ENCODE measurements at places on chromosomes 6 and 20.

- no peak for DNase-seq
These were observed 223.6 kb upstream of the PREP start for GRCh38 chr6:105626295-105627158.

- DNase-seq, result no peak
These were observed 8.5 kb downstream of the GMEB2 start for GRCh38 chr20:63618291-63618980.

DNA sequence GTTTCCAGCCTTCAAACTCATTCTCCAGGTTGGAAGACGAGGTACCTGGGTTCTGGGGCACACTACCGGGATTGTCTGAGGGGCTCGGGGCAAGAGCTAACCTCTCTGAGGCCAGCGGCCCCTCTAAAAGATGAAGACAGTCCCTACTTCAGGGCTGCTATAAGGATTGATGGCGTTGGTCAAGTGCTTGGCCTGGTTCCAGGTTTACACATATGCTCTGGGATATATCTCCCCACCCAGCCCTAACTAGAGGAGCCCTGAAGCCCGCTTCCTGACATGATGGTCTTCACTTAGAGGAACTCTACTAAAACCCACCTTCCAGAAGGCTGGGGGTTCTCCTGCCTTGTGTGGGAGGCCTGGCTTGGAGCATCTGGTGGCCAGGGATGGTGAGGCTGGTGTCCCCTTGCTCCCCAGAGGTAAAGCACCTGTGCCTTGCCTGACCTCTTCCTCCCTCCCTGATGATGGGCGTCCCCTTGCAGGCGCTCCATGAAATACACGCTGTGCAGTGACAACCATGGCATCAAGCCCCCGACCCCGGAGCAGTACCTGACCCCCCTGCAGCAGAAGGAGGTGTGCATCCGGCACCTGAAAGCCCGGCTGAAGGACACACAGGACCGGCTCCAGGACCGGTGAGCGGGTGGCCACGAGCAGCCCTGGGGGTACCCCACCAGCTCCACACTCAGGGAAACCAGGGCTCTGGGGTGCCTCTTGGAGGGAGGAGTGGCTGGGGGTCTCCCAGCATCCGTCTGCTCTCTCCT, 28.7 kb downstream of the SDCBP2 start:
- DNase-seq, result no peak

DNA sequence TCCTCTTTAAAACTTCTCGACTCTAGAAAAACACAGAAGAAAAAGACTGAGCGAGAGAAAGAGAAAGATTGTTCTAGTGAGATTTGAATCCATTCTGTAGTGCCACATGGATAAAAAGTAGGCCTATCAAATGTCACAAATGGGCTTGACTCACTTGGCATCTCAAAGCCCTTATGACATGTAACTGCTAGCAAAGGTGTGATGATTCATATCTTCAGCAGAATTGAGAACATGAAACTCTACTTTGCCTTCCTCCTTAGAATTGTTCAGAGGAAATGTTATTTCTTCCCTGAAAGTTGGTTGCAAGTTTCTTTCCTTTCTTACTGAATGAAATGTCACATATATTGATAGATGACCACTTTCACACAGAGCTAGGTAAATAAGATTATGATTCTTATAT, 40.4 kb upstream of the DUSP22 start:
- no peak for DNase-seq

DNA sequence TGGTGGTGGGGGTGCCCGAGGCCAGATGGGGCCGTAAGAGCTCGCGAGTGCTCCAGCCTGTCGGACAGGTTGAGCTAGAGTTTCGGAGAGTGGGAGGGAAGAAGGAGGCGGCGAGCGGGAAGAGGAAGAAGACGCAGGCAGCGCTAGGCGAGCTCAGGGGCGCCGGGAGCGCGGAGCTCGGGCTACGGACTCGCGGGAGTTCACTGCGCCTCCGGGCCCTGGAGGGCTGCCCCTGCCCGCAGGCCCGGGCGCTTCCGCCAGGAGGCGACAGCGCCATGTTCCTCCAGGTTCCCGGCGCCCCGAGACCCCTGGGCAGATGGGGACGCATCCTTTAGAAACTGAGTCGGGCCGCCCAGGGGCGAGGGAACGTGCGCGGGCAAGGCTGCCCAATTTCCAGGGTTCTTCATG, 984 bp downstream of the TFAP2C start:
- DNase-seq, result no peak

GRCh38 chr6:79574174-79574573, 36.9 kb upstream of the LCA5 start:
- DNase-seq, result no peak

GRCh38 chr6:42226645-42227143, 9.0 kb upstream of the MRPS10 start:
- DNase-seq, result no peak

DNA sequence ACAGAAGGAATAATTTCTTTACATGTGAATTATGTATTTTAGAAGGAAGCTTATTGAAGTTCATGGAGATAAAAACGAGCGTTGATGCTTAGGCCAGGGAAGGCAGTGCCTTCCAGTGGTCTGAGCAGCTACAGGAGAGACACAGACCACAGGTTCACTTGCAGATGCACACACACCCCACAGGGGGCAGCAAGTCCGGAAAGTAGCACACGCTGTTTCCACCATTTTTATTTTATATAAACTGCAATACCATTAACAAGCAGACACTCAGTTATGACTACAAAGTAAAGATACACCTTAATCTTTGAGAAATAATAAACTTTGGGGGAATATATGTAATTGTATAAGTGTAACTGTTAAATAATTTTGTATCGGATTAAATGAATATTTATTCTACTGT, 13.5 kb upstream of the DACT2 start:
- no peak for DNase-seq

- no peak for DNase-seq
These were observed 33.2 kb downstream of the PANK2 start for GRCh38 chr20:3922223-3922982.

- no peak for DNase-seq
These were observed 246.0 kb upstream of the SPTLC3 start for GRCh38 chr20:12762725-12763124.

DNA sequence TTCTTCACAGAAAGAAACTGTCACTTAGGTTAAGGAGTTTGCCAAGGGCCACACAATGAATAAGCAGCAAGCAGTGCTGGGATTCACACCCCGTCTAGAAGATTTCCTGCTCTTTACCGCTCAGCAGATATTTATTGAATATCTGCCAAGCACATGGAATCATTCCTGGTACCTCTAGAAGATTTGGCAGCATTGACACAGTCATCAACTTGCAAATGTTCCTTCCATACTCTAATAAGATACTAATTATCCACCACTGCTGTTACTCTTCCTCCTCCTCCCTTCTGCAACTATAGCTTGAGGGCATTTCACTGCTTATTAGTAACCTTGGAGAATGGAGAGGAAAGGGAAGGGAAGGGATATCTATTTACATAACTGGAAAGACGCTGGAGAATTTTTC, 13.0 kb downstream of the MOXD1 start:
- DNase-seq, result no peak

GRCh38 chr20:32037929-32038328, 14.1 kb upstream of the HCK start:
- DNase-seq, result no peak

- peak; percentile 61 for DNase-seq
These were observed 659 bp downstream of the TMX4 start for GRCh38 chr20:8018958-8019245.

- DNase-seq, result no peak
These were observed 126.7 kb upstream of the NEDD9 start for GRCh38 chr6:11358904-11359830.

GRCh38 chr6:144315226-144315980, 30.3 kb downstream of the UTRN start:
- DNase-seq, result no peak

GRCh38 chr6:57434944-57435343, 117.5 kb downstream of the PRIM2 start:
- DNase-seq, result no peak

DNA sequence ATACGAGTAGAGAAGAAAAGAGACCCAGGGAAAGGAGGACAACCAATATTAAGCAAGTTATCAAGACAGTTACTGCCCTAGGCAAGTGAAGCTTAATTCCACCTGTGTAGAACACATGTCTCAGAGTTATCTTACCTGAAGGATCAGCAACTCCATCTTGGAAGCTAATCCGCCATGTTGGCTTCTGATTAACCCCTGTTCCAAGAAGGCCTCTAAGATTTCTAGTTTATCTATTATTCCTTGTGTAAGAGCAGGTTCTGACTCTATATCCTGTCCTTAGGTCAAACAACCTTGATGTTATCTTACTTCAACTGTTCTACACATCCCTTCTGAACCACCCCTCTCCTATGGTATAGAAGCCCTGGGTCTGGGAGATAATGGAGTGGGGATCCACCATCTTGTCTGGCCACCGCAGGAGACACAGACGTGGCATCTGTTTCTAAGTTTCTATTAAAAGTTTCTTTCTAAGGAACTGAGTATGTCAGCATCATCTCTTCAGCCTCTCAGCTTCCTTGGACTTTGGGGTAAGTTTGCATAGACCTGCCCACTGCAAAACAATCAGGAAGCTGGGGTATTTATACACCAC, 27.7 kb upstream of the PTPN1 start:
- DNase-seq, result no peak

DNA sequence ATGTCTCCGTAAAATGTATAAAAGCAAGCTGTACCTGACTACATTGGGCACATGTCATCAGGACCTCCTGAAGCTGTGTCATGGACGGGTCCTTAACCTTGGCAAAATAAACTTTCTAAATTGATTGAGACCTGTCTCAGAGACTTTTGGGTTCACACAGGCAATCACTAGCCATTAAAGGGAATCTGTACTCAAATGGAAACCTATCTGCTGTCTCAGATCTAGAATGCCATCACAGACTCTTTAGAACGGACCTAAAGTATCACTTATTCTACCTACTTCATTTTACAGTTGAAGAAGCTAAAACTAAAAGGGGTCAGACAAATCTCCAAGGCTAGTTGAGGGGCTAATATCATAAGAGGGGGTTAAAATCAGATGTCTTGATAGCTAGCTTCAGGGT, 11.1 kb downstream of the SAMD3 start:
- DNase-seq, result no peak

- DNase-seq, result no peak
These were observed 104.7 kb downstream of the CEBPB start for GRCh38 chr20:50295345-50295744.

Measured in stimulated activated CD4-positive, alpha-beta T cell treated with anti-CD3 and anti-CD28 coated beads, Interleukin-2, amount 100 ng/mL, for 48 hours (primary cell).